ENCODE measurements at places on chromosomes 1 and 21.

- no peak for DNase-seq
Measured at GRCh38 chr1:147892216-147892615, 10.4 kb upstream of the GJA8 start.

- no peak for DNase-seq
Measured at GRCh38 chr1:160724465-160725242, 13.0 kb upstream of the CD48 start.

GRCh38 chr1:27560268-27561123 is 43.4 kb downstream of the AHDC1 start:
- DNase-seq, result no peak

GRCh38 chr1:244074559-244075171 is 23.6 kb downstream of the ZBTB18 start:
- DNase-seq, result no peak

DNA sequence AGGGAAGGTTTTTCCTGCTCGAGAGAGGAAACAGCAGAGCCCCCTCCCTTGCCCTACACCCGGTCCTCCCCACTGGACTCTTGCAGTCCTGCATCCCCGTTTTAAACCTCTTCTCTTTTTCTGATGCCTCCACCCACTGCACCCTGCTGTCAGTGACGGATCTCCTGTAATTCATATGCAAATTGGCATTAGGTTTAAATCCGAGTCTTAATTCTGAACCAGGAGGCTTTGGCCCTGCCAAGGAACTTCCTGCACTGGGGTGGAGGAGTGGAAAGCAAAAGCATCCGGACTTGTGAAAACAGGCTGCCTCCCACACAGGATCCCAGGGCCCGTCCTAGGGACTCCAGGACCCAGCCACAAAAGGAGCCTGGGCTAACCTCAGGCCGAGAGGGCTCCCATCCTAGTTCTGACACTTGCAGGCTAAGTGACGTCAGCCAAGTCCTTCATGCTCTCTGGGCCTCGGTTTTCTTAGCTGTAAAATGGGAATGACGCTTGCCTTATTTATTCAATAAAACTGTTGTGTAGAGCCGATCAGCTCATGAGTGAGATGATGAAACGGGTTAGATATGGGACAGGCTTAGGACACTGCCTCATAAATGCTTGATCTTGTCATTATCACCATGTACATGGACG is 613.3 kb downstream of the AJAP1 start:
- no peak for DNase-seq

DNA sequence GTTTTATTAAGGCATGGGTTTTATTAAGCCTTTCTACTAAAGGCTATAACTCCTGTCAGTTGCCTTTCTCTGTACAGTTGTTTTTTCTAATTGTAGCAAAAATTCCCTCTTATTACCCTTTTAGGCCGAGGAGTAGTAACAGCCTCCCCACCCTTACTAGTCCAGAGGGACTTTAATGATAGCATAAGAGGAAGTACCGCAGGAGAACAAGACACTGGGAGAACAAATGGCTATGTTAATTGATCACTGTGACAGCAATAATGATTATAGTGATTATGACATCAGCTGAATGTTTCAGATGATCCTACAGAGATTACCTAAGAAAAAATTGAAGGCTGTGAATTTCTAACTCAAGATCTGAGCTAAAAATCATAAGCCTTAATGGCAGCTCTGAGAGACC is 383.0 kb upstream of the PTBP2 start:
- no peak for DNase-seq

- DNase-seq, result no peak
Measured at GRCh38 chr1:10665930-10666850, 130.3 kb downstream of the CASZ1 start.

- DNase-seq, result no peak
Measured at GRCh38 chr1:187985145-187985896, 1156.6 kb downstream of the PLA2G4A start.

DNA sequence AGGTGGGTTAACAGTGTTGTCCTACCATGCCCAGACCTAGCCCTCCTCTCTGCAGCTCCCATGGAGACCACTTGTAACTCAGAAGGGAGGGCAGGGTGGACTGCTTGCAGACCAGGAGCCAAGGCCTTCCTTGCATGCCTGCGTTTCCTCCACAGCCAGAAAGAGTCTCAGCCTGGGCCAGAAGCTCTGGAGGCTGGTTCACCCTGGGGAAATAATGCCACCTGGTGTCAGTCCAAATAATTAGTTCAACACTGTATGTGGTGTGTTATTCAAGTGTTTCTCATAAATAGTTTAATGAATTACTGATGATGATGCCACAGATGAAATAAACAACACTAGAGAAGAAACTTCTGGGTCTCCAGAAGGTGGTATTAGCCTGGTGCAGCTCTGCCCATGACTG is 16.9 kb upstream of the VANGL1 start:
- DNase-seq, result no peak

DNA sequence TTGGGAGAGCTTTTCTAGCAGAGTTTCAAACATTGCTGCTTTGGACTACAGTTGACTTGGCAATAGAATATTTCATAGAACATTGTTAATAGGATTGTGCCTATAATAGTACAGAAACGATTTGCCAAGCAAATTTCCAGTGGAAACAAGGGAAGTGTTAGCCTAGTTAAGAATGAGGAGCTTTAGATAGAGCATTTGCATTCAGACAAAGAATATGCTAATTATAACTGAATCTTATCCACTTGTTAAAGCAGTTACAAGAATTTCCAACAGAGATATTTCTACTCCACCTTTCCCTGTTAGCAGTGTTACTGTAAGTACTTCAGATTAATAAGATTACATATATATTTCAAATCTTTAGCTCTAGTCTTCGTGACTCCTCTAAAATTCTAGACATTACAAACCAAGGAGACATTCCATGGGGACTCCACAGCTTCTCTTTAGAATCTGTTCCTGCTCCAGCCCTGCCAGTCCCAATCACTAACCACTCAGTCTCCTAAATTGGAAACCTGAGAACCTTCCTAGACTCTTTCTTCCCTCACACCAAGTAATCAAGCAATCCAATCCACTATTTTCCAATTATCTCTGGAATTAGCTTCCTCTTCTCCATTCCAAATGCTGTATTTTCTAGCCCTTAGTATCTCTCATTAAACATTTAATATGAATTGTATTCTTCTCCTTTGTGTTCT is 141.8 kb upstream of the PBX1 start:
- no peak for DNase-seq

DNA sequence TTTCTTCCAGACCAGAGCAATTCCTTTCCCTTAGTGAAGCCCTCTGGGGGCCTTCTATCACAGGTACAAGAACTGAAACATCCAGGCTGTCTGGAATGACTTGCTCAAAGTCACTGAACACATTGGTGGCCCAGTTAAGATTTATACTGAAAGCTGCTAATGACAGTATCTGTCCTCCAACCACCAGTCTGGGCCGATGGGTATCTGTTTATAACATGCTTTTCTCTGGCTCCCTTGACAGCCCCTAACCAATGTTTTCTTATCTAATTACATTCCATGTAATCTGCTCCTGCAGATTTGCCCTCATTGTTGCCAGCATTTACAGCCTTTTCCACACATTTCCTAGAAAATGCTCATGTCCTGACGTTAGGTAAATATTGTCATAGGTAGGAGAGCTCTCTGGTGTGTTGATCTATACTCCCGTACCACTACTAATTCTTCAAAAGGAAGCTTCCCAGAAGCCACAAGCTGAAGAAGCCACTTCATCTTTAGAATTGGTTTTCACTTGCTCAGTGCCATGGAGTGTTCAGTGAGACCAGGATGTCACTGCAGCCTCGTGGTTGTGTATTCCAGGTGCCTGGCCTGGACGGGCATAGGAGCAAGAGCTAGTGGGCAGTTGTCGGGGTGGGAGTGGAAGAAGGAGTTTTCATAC is 163.9 kb downstream of the TSEN15 start:
- no peak for DNase-seq

GRCh38 chr1:30697571-30698376 is 25.6 kb downstream of the MATN1 start:
- no peak for DNase-seq

GRCh38 chr1:204446413-204447111 is 34.9 kb upstream of the PPP1R15B start:
- peak; percentile 69 for DNase-seq

DNA sequence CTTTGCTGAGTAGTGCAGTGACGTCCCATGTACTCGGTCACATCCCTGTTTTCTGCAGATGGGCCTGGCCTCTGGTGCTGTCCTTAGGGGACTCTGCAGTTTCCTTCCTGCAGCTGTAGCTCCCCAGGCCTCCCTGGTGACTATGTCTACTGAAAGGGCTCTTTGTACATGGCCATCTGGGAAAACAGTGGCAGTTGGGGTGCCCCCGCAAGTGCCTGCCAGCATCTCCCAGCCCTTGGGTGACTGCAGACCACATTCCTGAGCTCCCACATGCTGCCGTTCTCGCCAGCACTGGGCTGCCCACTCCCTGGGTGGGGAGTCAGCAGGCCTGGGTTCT is 37.5 kb upstream of the KCNA10 start:
- DNase-seq, result no peak

DNA sequence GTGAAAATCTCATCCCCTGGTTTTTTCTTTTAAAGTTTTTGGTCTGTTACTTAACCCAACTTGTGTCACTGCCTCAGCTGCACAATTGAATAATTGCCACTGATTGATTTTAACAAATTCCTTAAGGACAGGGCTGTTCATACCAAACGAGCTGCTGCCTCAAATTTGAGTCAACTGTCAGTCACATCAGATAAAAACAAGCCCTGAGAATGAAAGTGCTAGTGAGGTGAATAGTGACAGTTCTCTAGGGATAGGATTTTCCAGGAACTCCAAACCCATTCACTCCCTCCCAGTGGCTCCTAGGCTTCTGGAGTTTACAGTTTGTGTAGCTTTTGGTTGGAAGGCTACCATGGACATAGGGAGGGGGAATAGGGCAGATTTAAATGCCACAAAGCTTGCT is 79.4 kb downstream of the SAMSN1 start:
- no peak for DNase-seq

DNA sequence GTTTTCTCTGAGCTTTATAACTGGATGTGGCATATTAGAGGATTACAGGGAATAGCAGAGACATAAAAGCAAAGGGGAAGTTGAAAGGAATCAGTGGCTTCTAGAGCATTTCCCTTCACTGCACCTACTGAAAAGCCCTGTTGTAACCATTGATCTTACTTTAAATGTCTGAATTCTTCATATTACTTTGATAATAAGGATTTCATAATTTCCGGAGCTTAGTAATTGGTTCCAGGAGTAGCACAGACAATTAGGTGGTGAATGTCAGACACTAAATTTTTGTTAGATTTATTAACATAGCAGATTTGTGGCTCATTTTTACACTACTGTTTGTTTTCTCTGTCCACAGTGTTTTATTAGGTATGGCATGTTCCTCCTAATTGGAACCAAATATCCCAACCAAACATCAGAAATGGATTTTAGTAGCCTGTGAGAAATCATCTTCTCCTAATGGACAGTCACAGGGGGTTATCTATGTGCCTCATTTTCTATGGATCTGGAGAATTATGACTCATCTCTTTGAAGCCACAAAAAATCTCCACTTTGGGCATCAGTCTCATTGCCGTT is 100.5 kb downstream of the GIPC2 start:
- no peak for DNase-seq

- no peak for DNase-seq
Measured at GRCh38 chr21:35520302-35520701, 471.2 kb upstream of the RUNX1 start.

DNA sequence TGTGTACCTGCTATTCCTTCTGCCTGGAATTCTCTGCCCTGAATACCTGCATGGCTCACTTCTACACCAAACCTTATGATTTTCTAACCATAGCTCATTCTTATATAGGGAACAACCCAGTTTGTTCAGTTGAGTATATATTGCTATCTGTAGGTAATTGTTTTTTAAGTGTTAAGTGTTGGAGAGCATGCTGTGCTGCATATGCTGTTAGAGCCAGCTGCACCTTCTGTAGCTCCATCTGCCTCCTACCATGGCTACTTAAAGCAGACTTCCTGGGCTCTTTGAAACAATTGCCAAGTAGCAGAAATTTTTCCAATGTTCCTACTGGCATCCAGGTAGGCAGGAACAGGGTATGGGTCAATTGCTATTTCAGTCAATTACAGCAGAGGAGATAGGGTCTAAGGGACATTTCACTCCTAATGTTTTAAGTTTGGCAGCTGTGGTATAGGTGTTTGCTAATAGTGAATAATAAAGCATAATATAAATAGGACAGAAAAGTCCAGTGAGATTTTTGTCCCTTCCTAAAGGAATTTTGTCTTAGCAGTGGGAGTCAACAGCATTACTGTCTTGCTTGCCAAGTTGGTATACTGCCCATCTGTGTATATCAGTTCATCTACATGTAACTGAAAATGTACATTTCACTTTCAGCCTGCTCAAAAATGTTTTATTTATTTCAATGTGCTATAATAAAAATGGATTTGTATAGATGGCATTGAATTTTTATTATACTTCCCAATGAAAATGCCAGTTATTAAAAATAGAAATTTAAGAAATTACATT is 34.0 kb upstream of the C1orf115 start:
- DNase-seq, result no peak

GRCh38 chr21:21722731-21723130 is 724.5 kb downstream of the NCAM2 start:
- DNase-seq, result no peak

- no peak for DNase-seq
Measured at GRCh38 chr1:66168948-66169671, 364.8 kb upstream of the SGIP1 start.

- DNase-seq, result no peak
Measured at GRCh38 chr1:225879521-225880221, 2.5 kb downstream of the TMEM63A start.

DNA sequence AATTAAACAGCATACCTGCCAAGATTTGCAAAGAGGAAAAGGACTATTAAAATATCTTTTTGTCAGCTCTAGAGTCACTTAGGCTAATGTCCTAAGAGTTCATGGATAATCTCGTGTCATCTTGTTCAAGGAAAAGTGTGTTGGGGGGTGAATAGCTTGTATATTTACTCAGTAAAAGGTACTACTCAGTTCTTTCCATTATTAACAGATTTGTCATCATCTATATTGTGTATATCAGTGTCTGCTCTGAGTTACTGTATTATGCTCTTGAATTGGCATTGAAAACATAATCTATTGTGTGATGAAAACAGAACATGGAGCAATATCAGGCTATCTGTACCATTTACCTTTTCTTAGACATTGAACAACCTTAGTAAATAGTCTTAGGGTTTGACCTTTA is 41.9 kb downstream of the SMG7 start:
- no peak for DNase-seq

DNA sequence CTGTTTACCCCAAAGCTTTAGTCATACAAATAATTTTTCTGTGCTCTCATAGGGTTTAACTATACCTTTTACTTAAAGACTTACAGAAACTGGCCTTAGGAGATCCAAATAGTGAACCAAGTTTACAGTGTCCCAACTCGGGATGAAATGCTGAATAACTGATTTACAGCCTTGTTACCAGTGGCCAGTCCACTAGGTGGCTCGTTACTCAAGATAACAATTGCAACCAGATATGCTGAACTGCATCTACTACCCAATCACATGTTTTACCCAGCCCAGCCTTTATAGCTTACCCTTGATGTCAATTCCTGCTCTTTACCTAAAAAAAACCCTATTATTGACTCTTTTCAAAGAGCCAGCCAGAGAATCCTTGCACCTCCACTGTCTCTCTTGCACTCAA is 1148.8 kb upstream of the ADGRL4 start:
- DNase-seq, result no peak
